ENCODE measurements at places on chromosomes 5 and 9. TPM values are rescaled to one million over a fixed set of nuclear protein-coding genes. Genes with fewer than 3 reads are reported as not detected.

Gene B4GALT1
- 14.7 TPM for total RNA-seq

Gene ASPN
- total RNA-seq = not detected

Gene PCDHB13
- total RNA-seq = 2.4 TPM

Gene TAL2
- not detected for total RNA-seq

Gene TMEM141
- total RNA-seq = 71.4 TPM

Gene PPP2R2B
- 21.3 TPM for total RNA-seq

Gene PCDHGB6
- 8.1 TPM for total RNA-seq

Gene ENTPD2
- total RNA-seq = 1.1 TPM

Gene CD14
- total RNA-seq = not detected

Gene PCDHA10
- 12.2 TPM for total RNA-seq

GRCh38 chr9:136847088-136847825 is 2.0 kb upstream of the PHPT1 start:
- no peak overlapping the region for H3K27ac ChIP-seq
- H3K4me3 ChIP-seq = peak overlapping the region; percentile 88
- no peaks in the 10 kb centered on the region for H3K36me3 ChIP-seq
- H3K27me3 ChIP-seq = peaks cover 13% of the 10 kb centered on the region
- DNase-seq = peak; percentile 92

GRCh38 chr5:151202381-151203139 is 21.3 kb downstream of the CCDC69 start:
- DNase-seq = no peak
- H3K27me3 ChIP-seq = no peaks in the 10 kb centered on the region
- H3K27ac ChIP-seq = no peak overlapping the region
- H3K4me1 ChIP-seq = no peaks in the 10 kb centered on the region
- no peaks in the 10 kb centered on the region for H3K36me3 ChIP-seq
- H3K4me3 ChIP-seq = no peak overlapping the region

- DNase-seq = no peak
- H3K27ac ChIP-seq = no peak overlapping the region
- no peak overlapping the region for H3K4me3 ChIP-seq
- no peaks in the 10 kb centered on the region for H3K4me1 ChIP-seq
Observed at GRCh38 chr5:14556015-14556414, 25.6 kb upstream of the OTULINL start.

GRCh38 chr5:153267506-153267905 is 223.0 kb upstream of the GRIA1 start:
- no peak overlapping the region for H3K4me3 ChIP-seq
- no peaks in the 10 kb centered on the region for H3K27me3 ChIP-seq
- no peaks in the 10 kb centered on the region for H3K36me3 ChIP-seq

- no peaks in the 10 kb centered on the region for H3K36me3 ChIP-seq
- no peak overlapping the region for H3K4me3 ChIP-seq
- no peak overlapping the region for H3K27ac ChIP-seq
- H3K27me3 ChIP-seq = no peaks in the 10 kb centered on the region
- H3K4me1 ChIP-seq = no peaks in the 10 kb centered on the region
Observed at GRCh38 chr5:159953609-159954008, 37.3 kb downstream of the ADRA1B start.

GRCh38 chr5:137666461-137666850 is 69.4 kb downstream of the KLHL3 start:
- H3K4me1 ChIP-seq = no peaks in the 10 kb centered on the region
- no peak overlapping the region for H3K4me3 ChIP-seq
- DNase-seq = no peak
- no peaks in the 10 kb centered on the region for H3K36me3 ChIP-seq
- H3K27me3 ChIP-seq = no peaks in the 10 kb centered on the region

- H3K36me3 ChIP-seq = no peaks in the 10 kb centered on the region
- no peak overlapping the region for H3K27ac ChIP-seq
- peaks cover 6% of the 10 kb centered on the region for H3K4me1 ChIP-seq
Observed at GRCh38 chr5:89036704-89037489, 153.9 kb upstream of the MEF2C start.

DNA sequence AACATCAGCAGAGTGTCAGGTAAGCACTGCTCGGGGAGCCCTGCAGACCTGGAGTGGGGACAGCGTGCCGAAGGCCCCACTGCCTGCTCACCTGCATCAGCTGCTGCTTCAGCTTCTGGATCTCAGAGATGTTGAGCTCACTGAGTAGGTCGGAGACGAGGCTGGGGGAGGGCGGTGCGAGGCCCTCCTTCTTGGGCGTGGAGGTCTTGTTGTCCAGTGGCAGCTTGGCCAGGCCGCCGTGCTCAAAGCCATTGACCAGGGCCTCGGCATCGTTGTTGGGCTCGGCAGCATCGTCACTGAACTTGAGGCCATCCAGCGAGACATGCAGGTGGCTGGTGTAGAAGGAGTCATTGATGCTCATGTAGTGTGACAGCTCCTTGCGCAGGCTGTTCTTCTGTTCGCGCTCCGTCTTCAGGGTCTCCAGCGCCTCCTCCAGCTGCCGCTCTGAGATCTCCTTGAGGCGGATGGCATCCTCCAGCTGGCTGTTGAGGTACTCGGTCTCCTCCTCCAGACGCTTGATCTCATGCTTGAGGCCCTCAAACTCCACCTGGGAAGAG is 44.3 kb downstream of the BICD2 start:
- H3K4me3 ChIP-seq = no peak overlapping the region
- H3K27ac ChIP-seq = no peak overlapping the region
- no peaks in the 10 kb centered on the region for H3K27me3 ChIP-seq

DNA sequence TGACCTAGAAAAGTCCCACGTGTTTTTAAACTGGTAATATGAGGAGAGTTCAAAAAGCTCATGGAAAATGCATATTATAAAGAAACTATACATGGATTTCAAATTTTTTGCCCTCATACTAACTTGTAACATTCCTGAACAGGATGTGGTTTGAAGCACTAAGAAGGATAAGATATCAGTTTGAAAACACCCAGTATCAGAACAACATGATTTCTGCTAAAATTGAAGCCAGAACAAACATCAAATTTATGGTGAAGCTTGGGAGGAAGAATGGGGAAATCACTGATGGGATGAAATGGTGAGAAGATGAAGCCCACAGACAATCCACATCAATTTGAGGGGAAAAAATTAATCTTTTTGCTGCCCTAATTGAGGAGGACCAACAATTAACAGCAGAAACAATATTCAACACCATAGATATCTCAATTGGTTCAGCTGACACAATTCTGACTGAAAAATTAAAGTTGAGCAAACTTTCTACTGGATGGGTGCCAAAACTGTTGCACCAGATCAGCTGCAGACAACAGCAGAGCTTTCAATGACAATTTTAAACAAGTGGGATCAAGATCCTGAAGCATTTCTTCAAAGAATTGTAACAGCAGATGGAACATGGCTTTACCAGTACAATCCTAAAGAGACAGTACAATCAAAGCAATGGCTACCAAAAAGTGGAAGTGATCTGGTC is 113.2 kb upstream of the SNX2 start:
- H3K4me1 ChIP-seq = no peaks in the 10 kb centered on the region
- no peaks in the 10 kb centered on the region for H3K36me3 ChIP-seq
- no peak overlapping the region for H3K4me3 ChIP-seq

DNA sequence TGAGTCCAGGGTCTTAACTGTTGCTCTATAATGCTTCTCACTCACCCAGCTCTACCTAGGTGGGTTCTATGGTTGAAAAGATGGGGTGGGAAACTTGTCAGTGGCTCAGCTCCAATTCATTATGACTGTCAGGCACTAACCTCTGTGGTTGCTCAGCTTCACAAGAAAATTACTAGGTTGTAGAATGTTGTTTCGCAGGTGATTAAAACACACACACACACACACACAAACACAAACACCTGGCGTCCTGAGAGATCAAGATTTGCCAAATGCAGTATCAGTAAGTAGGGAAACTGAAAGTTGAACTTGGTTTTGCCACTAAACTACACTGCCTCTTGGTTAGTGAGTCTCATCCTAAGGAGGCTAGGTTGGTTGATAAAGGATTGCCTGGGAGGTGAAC is 2.8 kb downstream of the MCCC2 start:
- H3K36me3 ChIP-seq = 0 out of 2 replicates have a peak, but pooled peaks cover 5% of the 10 kb centered on the region
- H3K4me3 ChIP-seq = no peak overlapping the region
- no peak for DNase-seq
- H3K27ac ChIP-seq = no peak overlapping the region
- H3K27me3 ChIP-seq = no peaks in the 10 kb centered on the region

- H3K27me3 ChIP-seq = peaks cover 10% of the 10 kb centered on the region
- no peak overlapping the region for H3K27ac ChIP-seq
- H3K36me3 ChIP-seq = no peaks in the 10 kb centered on the region
- DNase-seq = no peak
- H3K4me1 ChIP-seq = no peaks in the 10 kb centered on the region
Observed at GRCh38 chr5:140013536-140013935, 29.6 kb downstream of the NRG2 start.

DNA sequence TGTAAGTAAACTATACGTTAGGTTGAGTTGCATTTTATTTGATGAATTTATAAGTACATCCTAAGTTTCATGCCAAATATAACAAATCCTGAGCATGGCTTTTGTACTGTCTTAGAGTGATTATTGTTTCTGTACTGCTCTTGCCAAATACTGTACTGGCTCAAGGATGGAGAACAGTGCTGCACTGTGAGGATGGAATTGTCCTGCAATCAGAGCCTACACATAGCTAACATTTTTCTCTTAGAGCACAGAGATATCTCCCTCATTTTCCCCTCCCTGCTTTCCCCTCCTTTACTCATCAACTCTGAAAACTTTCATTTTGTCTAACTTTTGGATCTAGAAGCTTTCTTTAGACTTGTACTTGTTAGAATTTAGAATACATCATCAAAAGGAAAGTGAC is 28.3 kb downstream of the LRRC70 start:
- DNase-seq = no peak
- H3K4me3 ChIP-seq = no peak overlapping the region
- H3K36me3 ChIP-seq = no peaks in the 10 kb centered on the region
- H3K27ac ChIP-seq = no peak overlapping the region
- H3K4me1 ChIP-seq = no peaks in the 10 kb centered on the region

- no peaks in the 10 kb centered on the region for H3K36me3 ChIP-seq
- DNase-seq = no peak
- no peaks in the 10 kb centered on the region for H3K4me1 ChIP-seq
Observed at GRCh38 chr5:180990086-180990881, 1.6 kb downstream of the BTNL3 start.

- H3K4me3 ChIP-seq = no peak overlapping the region
- peaks cover 4% of the 10 kb centered on the region for H3K4me1 ChIP-seq
- no peaks in the 10 kb centered on the region for H3K27me3 ChIP-seq
Observed at GRCh38 chr5:6843821-6844220, 130.6 kb downstream of the TENT4A start.

Data from GM23338 (cell line).